Activated naive CD8-positive, alpha-beta T cell treated with anti-CD3 and anti-CD28 coated beads, Interleukin-2, amount 10 ng/mL, durations not matched to agents 7 days and 5 days (primary cell): ENCODE measurements at places on chromosomes 6 and 20. TPM values are rescaled to one million over a fixed set of nuclear protein-coding genes. Genes with fewer than 3 reads are reported as not detected.

The PLG gene
- not detected for total RNA-seq

GRCh38 chr6:161748535-161749416 lies 474.9 kb upstream of the AGPAT4 start:
- no peaks in the 10 kb centered on the region for H3K4me1 ChIP-seq
- no peak overlapping the region for H3K4me3 ChIP-seq
- peak; percentile 42 for DNase-seq
- no peaks in the 10 kb centered on the region for H3K36me3 ChIP-seq
- no peaks in the 10 kb centered on the region for H3K27me3 ChIP-seq
- no peak overlapping the region for H3K27ac ChIP-seq

DNA sequence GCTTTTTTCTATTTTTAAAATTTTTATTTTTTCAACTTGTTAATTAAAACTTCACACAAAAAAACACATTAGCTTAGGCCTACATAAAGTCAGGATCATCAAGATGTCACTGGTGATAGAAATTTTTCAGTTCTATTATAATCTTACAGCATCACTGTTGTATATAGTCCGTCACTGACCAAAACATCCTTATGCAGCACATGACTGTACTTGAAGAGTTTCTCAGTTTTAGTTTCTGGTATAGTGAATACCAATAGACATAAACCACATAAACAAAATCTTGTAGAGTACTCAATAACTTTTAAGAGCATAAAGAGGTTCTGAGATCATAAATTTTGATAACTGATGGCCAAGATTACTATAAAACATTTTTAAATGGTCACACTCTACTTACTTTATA lies 71.8 kb downstream of the ASCC3 start:
- H3K4me1 ChIP-seq = peaks cover 10% of the 10 kb centered on the region
- no peak overlapping the region for H3K27ac ChIP-seq
- H3K27me3 ChIP-seq = no peaks in the 10 kb centered on the region
- H3K4me3 ChIP-seq = no peak overlapping the region
- no peak for DNase-seq

The EPPIN gene
- total RNA-seq = not detected

GRCh38 chr6:108027056-108027455 lies 47.5 kb downstream of the OSTM1 start:
- H3K4me3 ChIP-seq = no peak overlapping the region
- peaks cover 2% of the 10 kb centered on the region for H3K4me1 ChIP-seq
- no peaks in the 10 kb centered on the region for H3K36me3 ChIP-seq
- DNase-seq = no peak
- no peak overlapping the region for H3K27ac ChIP-seq

The TBC1D20 gene
- 38.0 TPM for total RNA-seq

DNA sequence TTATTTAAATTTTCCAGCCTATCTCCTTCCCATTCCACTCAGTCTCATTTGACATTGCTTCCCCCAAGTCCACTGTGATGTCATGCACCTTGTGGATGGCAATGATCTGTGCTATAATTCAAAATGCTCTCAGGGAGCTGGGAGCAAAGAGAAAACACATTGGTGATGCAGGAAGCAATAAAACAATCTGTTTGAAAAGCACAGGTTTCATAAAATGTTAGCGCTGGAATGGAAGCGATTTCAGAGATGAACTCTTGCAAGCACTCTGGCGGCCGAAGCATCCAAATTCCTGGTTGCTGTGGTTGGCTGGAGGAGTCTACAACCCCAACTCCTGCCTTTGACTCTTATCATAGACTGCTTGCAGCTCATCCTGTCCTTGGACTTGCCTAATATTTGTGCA lies 167.0 kb downstream of the GMPR start:
- no peak overlapping the region for H3K4me3 ChIP-seq
- H3K36me3 ChIP-seq = peaks cover 11% of the 10 kb centered on the region
- no peaks in the 10 kb centered on the region for H3K27me3 ChIP-seq
- H3K27ac ChIP-seq = no peak overlapping the region
- H3K4me1 ChIP-seq = peaks cover 22% of the 10 kb centered on the region
- DNase-seq = no peak

The MACROD2 gene
- not detected for total RNA-seq

The NRSN1 gene
- not detected for total RNA-seq

- no peaks in the 10 kb centered on the region for H3K27me3 ChIP-seq
- no peak for DNase-seq
- H3K4me3 ChIP-seq = peak overlapping the region; percentile 5
- H3K27ac ChIP-seq = peak overlapping the region; percentile 11
Observed at GRCh38 chr6:35678021-35678654, 10.6 kb downstream of the FKBP5 start.

The C6orf58 gene
- not detected for total RNA-seq

DNA sequence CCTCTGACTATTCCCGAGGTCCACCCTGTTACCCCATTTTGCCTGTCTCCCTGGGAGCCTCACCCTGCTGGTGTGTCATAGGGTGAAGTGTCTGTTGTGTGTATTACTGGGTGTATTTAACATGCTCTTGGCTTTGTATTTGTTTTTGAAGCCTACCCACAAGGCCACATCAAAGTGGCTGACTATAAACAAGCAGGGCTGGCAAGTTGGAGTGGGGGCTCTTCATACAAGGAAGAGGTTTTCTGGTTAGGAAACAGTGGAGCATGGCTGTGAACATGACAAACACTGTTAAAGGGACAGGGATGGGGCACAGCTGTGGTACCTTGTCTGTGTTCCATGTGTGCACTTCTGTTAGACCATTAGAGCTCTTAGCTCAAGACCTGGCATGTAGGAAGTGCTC lies 26.3 kb downstream of the HECA start:
- H3K27ac ChIP-seq = peak overlapping the region; percentile 93
- no peaks in the 10 kb centered on the region for H3K27me3 ChIP-seq
- DNase-seq = peak; percentile 54
- H3K36me3 ChIP-seq = peaks cover 19% of the 10 kb centered on the region

DNA sequence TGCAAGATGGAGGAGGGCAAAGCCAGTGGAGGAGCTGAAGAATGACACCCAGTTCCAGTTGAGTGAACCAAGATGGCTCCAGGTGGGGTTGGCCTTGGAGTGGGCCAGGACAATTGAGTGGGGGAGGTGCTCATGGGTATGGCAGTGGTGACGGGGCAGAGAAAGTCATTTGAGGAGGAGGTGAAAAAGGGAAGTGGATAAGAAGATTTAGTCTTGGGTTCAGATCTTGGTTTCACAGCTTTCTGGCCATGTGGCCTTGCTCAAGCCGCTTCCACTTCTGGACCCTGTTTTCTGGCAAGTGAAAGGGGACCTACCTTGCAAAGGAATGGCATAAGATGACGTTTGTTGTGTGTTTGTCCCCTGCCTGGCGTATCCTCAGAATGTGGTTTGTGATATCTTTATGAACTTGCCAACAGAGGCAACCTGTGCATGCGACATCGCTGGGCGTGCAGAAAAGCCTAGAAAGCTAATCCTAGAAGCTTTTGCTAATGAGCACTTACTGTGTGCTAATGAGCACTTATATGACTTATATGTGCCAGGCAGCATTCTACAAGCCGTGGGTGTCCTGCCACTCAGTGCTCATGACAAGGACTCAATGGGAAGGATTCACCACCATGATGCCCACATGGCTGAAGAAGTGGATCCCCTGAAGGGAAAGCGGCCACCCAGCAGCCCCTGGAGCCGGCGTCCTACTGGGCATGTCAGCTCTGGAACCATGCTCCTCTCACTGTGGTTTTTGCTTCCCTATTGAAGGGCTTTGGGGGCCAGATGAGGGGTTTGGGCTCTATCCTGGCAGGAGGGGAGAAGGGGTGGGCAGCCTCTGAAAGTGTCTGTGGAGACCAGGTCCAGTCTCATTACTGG lies 23.6 kb upstream of the STX16 start:
- H3K36me3 ChIP-seq = no peaks in the 10 kb centered on the region
- H3K27ac ChIP-seq = no peak overlapping the region
- peaks cover 5% of the 10 kb centered on the region for H3K27me3 ChIP-seq
- H3K4me3 ChIP-seq = no peak overlapping the region
- no peaks in the 10 kb centered on the region for H3K4me1 ChIP-seq

DNA sequence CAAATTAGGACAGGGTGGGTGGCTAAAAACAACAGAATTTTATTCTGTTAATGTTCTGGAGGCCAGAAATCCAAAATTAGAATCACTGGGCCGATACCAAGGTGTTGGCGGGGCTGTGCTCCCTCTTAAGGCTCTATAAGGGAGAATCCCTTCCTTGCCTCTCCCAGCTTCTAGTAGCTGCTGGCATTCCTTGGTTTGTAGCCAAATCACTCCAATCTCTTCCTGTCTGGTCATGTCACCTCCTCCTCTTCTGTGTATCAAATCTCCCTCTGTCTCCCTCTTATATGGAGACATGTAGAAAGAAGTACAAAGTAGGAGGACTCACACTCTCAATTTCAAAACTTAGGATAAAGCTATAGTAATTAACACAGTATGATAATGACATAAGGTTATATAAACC lies 102.9 kb upstream of the SIRPA start:
- H3K4me3 ChIP-seq = no peak overlapping the region
- H3K4me1 ChIP-seq = no peaks in the 10 kb centered on the region
- H3K27me3 ChIP-seq = peaks cover 55% of the 10 kb centered on the region
- H3K27ac ChIP-seq = no peak overlapping the region
- no peak for DNase-seq
- H3K36me3 ChIP-seq = no peaks in the 10 kb centered on the region

- H3K36me3 ChIP-seq = peaks cover 19% of the 10 kb centered on the region
- no peak overlapping the region for H3K4me3 ChIP-seq
- peaks cover 7% of the 10 kb centered on the region for H3K4me1 ChIP-seq
- H3K27me3 ChIP-seq = peaks cover 23% of the 10 kb centered on the region
- H3K27ac ChIP-seq = no peak overlapping the region
Observed at GRCh38 chr20:645318-646106, 7.5 kb downstream of the SRXN1 start.

- peaks cover 5% of the 10 kb centered on the region for H3K4me1 ChIP-seq
- no peaks in the 10 kb centered on the region for H3K36me3 ChIP-seq
- H3K27ac ChIP-seq = no peak overlapping the region
- peaks cover 2% of the 10 kb centered on the region for H3K27me3 ChIP-seq
Observed at GRCh38 chr6:4362326-4362725, 227.0 kb upstream of the ECI2 start.

The HLA-DOB gene
- total RNA-seq = 2.4 TPM

GRCh38 chr6:170025935-170026750 lies 264.7 kb downstream of the DLL1 start:
- H3K27ac ChIP-seq = no peak overlapping the region
- peaks cover 5% of the 10 kb centered on the region for H3K27me3 ChIP-seq
- DNase-seq = peak; percentile 23
- no peak overlapping the region for H3K4me3 ChIP-seq
- peaks cover 2% of the 10 kb centered on the region for H3K4me1 ChIP-seq

DNA sequence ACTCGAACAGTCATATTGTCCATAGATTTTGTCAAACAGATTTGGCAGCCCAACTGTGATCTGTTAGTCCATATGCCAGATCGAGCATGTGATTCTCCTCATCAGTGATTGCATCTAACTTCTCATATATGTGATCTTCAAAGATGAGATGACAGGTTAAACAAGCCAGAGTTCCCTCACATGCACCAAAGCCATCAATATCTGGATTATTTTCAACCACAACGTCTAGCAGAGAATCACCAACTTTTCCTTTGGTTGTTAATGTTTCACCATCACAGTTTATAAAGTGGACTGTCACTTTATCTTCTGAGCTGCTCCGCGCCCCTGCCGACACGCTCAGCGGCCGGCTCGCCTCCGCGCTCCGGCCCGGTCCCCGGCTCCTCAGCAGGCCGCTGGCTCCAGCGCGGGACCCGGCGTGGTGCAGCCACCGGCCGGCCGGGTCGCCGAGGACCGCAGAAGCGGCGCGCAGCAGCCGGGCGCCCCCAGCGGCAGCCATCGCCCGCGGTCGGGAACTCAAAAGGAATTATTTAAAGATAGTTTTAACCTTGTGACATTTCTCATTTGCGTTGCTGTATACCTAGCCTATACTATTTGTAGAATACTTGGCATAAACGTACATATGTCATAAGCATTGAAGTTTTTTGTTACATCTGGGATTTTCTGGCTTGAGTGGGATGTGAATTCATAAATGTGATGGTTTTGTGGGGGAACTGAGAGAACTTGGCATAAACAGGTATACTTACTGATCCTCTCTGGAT lies 40.1 kb upstream of the DYNLRB1 start:
- DNase-seq = peak; percentile 54
- peaks cover 8% of the 10 kb centered on the region for H3K4me1 ChIP-seq
- peaks cover 44% of the 10 kb centered on the region for H3K36me3 ChIP-seq
- peak overlapping the region; percentile 0 for H3K4me3 ChIP-seq
- H3K27me3 ChIP-seq = no peaks in the 10 kb centered on the region

- H3K27me3 ChIP-seq = peaks cover 11% of the 10 kb centered on the region
- no peak for DNase-seq
- no peak overlapping the region for H3K4me3 ChIP-seq
- peaks cover 5% of the 10 kb centered on the region for H3K4me1 ChIP-seq
Observed at GRCh38 chr6:17583811-17584210, 16.3 kb upstream of the FAM8A1 start.

GRCh38 chr20:62891111-62891510 lies 29.5 kb upstream of the TCFL5 start:
- peaks cover 24% of the 10 kb centered on the region for H3K4me1 ChIP-seq
- H3K36me3 ChIP-seq = peaks cover 45% of the 10 kb centered on the region
- peak overlapping the region; percentile 3 for H3K4me3 ChIP-seq
- peak overlapping the region; percentile 77 for H3K27ac ChIP-seq
- no peaks in the 10 kb centered on the region for H3K27me3 ChIP-seq

The SESN1 gene
- 43.0 TPM for total RNA-seq

The HCK gene
- 0.79 TPM for total RNA-seq

DNA sequence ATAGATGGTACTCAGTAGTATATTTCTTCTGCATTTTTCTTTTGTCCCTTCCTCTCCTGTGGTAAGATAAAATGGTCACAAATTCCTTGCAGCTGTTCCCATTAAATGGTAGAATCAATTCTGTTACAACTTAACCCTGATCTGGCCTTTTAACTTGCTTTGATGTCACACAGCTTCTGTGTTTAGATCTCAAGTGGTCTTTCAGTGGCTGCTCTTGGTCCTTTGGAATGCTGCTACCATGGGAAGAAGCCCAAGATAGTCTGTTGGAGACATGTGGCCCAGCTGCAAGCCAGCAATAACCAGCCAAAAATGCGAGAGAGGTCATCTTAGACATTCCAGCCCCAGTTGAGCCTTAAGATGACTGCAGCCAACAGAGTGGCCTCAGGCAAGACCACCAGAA lies 429.7 kb downstream of the KIF16B start:
- DNase-seq = no peak
- H3K27me3 ChIP-seq = no peaks in the 10 kb centered on the region
- no peak overlapping the region for H3K4me3 ChIP-seq
- H3K36me3 ChIP-seq = no peaks in the 10 kb centered on the region
- H3K27ac ChIP-seq = no peak overlapping the region
- H3K4me1 ChIP-seq = no peaks in the 10 kb centered on the region

- H3K4me3 ChIP-seq = no peak overlapping the region
- no peak overlapping the region for H3K27ac ChIP-seq
- H3K36me3 ChIP-seq = no peaks in the 10 kb centered on the region
- peaks cover 4% of the 10 kb centered on the region for H3K4me1 ChIP-seq
- DNase-seq = no peak
- H3K27me3 ChIP-seq = peaks cover 4% of the 10 kb centered on the region
Observed at GRCh38 chr6:122042960-122043735, 356.3 kb upstream of the HSF2 start.

The SCRT2 gene
- not detected for total RNA-seq

GRCh38 chr6:4301871-4302270 lies 166.5 kb upstream of the ECI2 start:
- no peak overlapping the region for H3K4me3 ChIP-seq
- H3K36me3 ChIP-seq = no peaks in the 10 kb centered on the region
- H3K27me3 ChIP-seq = peaks cover 8% of the 10 kb centered on the region
- no peak overlapping the region for H3K27ac ChIP-seq
- H3K4me1 ChIP-seq = no peaks in the 10 kb centered on the region
